ENCODE measurements at places on chromosomes 2 and 18.

DNA sequence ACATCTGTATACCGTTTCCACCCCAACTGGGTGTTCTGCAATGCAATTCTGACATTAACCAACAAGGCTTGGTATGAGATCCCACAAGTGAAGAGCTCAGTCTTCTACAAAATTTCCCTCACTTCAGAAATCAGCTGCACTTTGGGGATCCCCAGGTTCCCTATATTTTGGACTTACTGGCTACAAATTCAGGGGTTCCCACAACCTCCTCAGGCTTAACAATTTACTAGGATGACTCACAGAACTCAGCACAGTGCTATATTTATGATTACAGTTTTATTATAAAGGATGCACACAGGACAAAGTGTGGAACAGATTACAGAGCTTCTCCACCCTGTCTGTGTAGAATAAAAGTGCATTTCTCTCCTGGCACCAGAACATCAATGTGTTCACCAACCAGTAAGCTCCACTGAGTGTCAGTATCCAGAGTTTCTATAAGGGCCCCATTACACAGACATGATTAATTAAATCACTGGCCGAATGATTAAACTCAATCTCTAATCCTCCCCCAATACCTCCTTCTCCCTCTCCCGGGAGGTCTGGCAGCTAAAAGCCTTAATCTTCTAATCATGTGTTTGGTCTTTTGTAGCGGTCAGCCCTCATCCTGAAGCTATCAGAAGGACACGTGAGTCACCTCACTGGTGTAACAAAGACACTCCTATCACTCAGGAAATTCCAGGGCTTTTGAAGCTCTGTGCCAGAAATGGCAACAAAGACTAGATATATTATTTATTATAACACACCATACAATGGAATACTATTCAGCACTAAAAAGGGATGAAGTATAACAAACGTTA is 84.6 kb downstream of the SLC66A3 start:
- no peak for DNase-seq

GRCh38 chr2:9800975-9801726 is 42.1 kb upstream of the TAF1B start:
- DNase-seq, result peak; percentile 34

- DNase-seq, result no peak
Observed at GRCh38 chr2:109648041-109648527, 33.9 kb downstream of the SOWAHC start.

DNA sequence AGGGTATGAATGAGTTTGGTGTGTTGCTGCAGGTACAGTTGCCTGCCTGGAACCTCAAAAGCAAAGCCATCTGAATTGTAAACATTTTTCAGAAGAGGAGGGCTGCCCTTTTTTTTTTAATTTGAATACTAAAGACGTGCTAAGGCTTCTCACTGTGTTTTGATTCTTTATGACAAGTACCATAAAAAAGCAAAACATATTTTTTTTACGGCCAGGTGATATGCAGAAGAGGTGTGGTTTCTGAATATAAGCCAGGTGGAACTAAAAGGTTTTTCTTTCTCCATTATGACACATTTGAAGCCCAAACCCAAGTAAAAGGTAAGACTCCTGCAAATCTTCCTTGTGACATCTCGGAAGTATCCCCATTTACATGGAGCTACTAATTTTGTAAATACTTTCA is 246.3 kb downstream of the IRS1 start:
- DNase-seq, result no peak

DNA sequence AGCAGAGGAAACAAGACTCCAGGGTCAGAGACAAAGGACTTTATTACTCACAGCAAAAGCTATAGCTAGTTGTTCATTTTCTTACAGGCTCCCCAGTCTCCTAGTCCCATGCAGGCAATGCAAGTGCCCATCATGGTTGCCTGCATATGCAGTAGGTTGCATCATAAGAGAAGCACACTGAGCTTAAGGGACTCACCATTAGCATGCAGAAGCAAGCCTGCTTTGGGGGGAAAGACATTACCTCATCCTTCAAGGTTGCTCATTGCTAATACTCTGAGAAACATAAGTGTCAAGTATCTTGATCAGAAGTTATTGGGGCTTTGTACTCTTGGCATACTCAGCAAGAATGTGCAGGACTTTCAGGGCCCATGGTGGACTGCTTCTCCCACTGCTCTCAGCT is 114.6 kb upstream of the CCDC68 start:
- no peak for DNase-seq
